T-helper 2 cell (primary cell): ENCODE measurements at places on chromosomes 16 and 17.
A peak's percentile ranks its signal among the peaks of the same experiment; 100 is the strongest.

- DNase-seq: no peak
Measured at GRCh38 chr16:84778720-84779119, 41.1 kb upstream of the CRISPLD2 start.

- DNase-seq: no peak
Measured at GRCh38 chr17:69245617-69246016, 17.0 kb upstream of the ABCA10 start.

DNA sequence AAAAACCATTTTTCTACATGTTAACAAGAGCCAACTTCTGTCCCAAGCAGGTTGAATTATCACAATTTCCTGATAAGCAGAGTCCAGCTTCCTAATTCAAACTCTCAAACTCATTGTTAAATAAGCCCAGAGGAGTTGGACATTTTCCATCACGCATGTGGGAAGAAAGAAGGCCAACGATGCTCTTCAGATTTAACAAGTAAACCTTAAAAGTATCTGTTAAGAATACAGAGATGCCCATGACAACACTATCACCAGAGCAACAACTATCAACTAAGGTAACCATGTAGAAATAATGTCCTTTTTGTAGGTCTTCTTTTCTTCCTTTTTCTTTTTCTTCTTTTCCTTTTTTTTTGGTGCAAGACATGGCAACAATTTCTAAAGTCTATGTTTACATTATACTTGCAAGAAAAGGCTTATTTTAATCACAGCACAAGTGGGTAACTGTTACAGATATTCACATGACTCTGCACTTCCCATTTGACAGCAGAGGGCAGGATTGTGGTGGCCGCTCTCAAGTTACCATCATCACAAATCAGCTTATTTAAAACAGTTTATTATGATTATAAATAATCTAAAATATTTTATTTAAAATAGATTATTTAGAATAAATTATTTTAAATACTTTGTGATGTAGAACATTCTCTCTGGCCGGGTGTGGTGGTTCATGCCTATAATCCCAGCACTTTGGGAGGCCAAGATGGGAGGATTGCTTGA lies 35.7 kb upstream of the DHRS7B start:
- no peak for DNase-seq

- no peak for DNase-seq
Measured at GRCh38 chr16:56264609-56264972, 73.3 kb downstream of the GNAO1 start.

DNA sequence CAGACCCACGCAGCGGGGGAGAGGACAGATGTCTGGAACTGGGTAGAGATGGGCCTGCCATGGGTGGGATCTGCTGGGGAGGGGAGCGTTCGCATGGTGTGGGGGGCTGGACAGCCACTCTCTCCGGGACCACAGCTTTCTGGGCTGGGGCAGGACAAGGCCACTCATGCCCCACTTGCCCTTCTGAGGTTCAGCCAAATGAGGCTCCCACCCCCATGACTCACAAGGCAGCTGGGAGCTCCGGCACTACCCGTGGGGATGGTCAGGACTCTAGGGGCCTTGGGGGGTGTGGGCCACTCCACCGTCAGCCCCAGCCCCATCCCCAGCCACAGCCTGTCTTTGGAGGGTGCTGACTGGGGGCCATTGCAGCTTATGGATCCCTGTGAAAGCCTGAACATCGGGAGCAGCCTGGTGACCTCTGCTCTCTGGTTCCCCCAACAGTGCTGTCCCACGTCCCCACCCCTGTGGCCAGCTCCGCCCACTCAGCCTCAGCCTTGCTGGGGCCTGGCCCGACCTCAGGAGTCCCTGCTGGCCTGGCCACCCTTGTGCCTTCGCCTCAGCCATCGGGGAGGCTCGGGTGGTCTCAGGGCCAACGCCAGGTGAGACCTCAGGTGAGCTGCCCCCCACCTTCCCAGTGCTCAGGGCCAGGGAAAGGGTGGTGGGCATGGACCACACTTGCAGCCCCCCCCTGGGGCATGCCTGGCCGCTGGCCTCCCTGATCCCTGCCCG lies 4.7 kb upstream of the CDH15 start:
- DNase-seq: no peak

DNA sequence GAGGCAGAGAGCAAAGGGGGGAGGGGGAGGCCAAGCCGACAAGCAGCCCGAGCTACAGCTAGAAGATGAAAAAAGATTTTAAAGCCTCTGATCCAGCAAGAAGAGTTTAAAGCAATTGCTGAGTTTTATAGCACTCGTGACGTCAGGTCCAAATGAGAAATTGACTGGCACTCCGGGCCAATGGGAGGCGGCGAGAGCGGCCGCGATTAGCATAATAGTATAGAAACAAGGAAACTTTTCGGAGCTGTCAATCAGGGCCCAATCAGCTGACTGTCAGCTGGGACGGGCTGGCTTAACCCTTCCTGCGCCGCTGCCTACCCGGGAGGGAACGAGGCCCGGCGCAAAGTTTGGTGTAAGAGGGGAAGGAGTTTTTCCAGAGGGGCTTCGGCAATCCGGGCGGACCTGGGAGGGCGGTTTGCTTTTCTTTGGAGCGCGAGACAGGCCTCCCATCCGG lies at the start of gene MAF:
Gene MAF (minus strand): TSS at position 100 of the 454 bp plus-strand sequence. CDS start 835 bp downstream, outside the sequence.
- peak; percentile 87 for DNase-seq

DNA sequence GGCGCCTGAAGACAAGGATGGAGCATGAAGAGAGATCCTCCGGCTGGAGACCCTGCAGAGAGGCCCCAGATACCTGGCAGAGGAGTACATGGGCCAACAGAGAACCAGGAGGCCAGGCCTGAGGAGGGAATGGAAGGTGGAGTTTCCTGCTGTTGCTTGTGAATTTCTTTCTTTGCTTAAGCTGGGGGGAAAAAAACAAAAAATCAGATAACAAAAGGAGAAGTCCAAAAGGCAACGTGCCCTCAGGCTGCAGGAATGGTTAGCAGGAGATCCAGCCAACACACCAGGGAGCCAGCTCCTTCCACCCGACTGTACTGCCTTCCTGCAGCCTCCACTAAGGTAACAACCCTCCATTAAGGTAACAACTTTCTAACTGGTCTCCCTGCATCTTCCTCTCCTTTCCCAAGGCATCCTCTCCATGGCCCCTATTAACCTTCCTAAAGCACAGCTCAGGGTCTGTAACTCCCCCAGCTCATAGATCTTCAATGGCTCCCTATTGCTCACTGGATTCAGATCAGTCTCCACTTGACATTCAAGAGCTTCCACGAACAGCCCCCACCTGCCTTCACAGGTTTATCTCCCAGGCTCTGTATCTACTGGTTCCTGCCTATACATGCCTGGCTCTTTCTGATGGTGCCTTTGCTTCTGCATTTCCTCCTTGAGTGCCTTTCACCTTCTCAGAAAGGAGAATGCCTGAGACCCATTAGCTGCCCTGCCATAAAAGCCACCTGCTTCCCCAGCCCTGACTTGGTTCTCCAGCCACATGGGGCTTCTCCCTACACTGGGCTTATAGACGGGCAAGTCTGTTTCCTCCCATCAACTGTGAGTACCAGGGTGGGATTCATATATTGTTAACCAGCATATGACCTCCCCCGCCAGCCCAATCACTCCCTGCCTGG lies 725 bp upstream of the ARL5C start:
- no peak for DNase-seq

- DNase-seq: peak; percentile 2
Measured at GRCh38 chr16:7013990-7014389, 318.7 kb upstream of the RBFOX1 start.

GRCh38 chr17:7982173-7982572 lies 20.2 kb upstream of the GUCY2D start:
- DNase-seq: no peak

DNA sequence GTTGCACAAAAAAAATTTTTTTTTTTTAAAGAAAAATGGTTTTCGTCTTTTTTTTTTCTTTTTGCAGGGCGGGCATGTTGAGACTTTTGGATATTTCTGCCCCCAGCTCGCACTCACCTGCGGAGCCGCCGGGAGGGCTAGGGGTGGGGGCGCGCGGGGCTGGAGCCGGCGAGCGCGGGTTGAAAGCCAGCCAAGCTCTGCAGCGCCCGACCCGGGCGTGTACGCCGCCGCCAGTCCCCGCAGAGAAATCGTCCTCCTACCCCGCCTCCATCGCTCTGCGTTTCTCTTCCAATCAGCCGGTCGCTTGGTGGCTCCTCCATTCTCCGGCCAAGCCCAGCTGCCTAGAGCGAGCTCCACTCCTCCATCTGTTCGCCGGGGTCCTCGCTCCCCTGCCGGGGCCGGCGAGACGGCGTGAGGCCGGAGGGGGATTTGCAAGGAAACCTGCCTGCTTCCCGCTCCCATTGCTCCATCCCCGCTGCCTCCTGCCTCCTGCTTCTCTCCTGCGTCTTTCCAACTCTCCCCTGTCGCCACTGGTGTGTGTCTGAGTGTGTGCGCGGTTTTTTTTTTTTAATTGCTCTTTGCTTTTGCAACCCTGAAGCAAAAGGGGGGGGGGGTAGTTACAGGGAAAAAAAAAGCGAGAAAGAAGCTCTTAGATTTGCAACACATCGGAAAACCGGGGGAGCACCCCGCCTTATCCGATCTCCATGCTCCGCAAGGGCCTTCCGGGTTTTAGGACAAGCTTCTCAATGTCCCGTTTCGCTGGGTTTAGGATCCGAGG lies 1.8 kb upstream of the UBTF start:
- DNase-seq: no peak

- DNase-seq: no peak
Measured at GRCh38 chr17:47295037-47295873, 28.5 kb upstream of the EFCAB13 start.

DNA sequence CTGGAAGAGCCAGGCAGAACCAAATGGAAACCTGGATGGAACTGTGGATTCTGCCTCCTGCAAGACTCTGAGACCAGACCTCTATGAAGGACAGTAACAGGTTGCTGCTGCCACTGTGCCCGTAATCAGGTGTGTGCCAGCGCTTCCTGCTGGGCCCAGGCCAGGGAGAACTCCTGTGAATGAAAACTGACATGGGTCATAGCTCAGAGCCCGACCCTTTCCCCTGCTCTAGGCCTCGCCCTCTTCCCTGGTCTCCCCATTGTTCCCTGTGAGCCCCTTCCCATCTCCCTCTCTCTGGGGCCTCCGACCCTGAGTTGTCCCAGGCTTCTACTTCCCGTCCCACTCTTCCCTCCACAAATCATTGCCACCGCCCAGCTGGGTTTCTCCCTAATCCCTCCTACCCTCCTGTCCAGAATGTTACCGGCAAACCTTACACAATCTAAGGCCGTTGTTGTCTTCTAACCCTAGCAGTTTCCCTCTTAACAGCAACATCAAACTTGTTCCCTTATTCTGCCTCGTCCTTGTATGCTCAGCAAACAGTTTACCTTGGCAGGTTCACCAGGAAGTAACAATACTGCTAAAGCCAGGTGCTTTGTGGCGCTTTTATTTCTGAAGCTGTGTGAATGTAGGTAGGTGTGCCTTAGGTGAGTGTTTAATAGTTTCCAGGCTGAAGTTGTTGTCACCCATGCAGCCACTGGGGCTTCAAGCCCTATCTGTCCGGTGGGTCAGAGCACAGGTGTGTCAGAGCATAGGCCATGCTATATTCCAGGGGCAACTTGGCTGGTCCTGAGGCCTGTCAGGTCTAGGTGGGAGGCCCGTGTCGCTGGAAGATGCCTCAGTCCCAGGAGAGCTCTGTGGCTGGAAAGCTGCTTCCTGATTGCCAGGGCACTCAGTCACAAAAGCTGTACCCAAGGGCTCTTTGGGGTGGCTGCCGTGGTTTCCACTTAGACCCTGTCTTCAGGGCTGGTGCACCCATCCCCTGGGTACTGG lies 32.0 kb downstream of the SMPD3 start:
- no peak for DNase-seq

- no peak for DNase-seq
Measured at GRCh38 chr16:58543685-58544084, 28.4 kb downstream of the SETD6 start.

DNA sequence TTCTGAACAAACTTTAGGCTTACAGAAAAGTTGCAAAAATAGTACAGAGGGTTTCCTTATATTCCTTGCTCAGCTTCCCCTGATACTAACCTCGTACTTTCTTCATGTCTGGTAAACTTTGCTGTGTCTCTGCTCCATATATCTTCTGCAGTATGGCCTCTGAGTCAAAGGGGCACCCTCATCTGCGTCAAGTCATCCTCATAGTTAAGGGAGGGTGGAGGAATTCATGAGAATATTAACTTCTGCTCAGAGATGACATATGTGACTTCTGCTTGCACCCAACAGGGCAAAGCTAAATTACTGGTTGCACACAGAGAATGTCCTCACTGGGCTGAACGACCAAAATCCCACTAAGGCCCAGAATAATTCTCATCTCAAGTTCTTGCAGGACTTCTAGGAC lies 4.3 kb upstream of the CCL7 start:
- no peak for DNase-seq

DNA sequence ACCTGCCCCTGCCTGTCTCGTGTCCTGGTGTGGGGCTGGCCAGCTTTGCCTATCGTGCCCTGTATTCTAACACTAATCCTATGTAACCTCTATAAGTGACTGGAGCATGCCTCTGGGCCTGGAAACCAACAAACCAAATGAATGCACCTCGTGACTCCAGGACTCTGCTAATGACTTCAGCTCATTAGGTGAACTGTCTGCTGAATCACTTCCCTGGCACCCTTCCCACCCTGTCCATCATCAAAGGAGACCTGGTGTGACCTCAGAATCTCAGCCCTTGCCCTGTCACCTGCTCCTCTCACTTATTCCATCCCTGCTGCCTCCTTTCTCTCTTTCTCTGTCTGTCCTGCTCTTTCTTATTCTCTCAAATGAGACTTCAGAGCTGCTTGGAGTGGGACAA lies 322.4 kb downstream of the CBLN1 start:
- no peak for DNase-seq

- DNase-seq: no peak
Measured at GRCh38 chr17:11980813-11981212, 16.5 kb downstream of the ZNF18 start.

DNA sequence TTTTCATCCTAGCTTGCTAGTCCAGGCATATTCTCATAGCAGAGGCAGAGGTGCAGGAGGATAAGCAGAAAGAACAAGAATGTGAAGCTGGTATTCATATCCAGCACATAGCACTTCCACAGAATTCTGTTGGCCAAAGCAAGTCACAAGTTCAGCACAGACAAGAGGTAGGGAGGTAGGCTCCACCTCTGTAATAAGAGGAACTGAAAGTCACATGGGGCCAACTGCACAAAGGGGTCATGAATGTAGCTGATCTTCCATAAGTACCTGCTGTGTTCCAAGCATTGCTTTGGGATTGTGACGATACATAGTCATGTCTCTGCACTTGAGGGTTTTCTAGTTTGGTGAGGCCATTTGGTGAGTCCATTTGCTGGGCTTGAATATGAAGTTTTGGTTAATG lies 110.8 kb upstream of the MPHOSPH6 start:
- DNase-seq: no peak

- DNase-seq: no peak
Measured at GRCh38 chr17:65690626-65691310, 129.3 kb upstream of the AXIN2 start.

GRCh38 chr17:8611137-8611536 lies 19.4 kb downstream of the MYH10 start:
- no peak for DNase-seq

- DNase-seq: no peak
Measured at GRCh38 chr17:38459567-38459966, 31.3 kb downstream of the ARHGAP23 start.

DNA sequence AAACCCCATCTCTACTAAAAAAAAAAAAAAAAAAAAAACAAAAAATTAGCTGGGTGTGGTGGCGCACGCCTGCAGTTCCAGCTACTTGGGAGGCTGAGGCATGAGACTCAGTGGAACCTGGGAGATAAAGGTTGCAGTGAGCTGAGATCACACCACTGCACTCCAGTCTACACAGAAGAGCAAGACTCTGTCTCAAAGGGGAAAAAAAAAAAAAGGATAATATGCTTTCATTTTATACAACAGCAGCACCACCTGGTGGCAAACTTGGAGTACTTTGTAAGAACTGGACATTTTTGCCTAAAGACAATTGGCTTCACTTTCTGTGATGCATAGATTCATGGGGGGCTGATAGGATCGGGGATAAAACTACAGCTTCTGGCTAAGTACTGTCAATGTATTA lies 8.5 kb downstream of the CHTF8 start:
- DNase-seq: peak; percentile 78
